ENCODE measurements at places on chromosomes 7 and 10.

DNA sequence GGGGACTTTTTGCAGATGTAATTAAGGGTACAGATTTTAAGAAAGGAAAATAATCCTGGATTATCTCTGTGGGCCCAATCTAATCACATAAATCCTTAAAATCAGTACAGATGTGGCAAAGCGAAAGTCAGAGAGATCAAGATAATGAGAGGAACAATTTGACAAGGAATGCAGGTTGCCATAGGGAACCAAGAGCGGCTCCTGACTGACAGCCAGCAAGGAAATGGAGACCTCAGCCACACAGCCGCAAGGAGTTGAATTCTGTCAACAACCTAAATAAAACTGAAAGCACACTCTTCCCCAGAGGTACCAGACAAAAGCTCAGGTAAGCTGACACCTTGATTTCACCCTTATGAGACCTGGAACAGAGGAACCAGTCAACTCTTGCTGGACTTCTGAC, 3.4 kb upstream of the PNPLA8 start:
- peak; percentile 9 for DNase-seq

DNA sequence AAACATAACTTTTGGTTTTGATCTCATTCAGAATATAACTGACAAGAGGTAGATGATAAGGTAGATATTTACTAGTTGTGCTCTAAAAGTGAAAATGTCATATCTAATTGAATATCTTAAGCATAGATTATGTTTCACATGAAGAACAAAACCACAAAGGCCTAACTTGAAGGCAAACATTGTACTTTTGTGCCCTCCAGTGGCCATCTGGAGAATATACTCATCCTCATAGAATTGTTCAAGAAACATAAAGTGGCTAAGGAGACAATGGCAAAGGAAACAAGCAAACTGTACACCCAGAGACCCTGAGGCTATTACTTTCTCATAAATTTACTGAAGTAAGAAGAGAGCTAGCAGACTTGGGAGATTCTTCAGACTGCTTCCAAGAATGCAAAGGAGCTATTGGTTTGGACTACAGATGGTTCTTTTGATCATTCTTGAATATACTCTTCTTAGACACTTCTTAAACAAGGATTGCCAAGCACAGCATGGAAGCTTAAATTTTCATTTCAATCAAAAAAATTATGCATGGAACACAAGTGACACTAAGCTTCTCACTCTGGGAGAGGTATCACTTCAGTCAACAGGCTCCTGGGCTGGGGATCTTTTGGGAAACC, 98.2 kb upstream of the DKK1 start:
- peak; percentile 14 for DNase-seq

DNA sequence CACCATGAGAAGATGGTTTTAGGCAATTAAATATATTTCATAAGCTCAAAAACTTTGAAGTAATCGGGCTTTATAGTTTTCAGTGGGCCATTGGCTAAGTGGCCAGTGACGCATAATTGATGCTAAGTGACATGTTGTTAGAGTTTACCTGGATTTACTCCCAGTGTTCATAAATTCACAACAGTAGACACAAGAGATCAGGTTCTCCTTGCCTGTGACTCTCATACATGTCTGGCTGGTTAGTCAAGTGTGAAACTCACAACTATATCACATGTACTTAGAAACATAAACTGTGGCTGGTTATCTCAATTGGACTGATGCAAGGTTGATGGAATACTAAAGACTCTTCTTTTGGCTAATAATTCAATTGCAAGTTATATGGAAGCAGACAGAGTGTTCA, 26.2 kb downstream of the ASB15 start:
- DNase-seq: no peak

- DNase-seq: no peak
Observed at GRCh38 chr7:101754424-101755159, 62.8 kb upstream of the CUX1 start.

DNA sequence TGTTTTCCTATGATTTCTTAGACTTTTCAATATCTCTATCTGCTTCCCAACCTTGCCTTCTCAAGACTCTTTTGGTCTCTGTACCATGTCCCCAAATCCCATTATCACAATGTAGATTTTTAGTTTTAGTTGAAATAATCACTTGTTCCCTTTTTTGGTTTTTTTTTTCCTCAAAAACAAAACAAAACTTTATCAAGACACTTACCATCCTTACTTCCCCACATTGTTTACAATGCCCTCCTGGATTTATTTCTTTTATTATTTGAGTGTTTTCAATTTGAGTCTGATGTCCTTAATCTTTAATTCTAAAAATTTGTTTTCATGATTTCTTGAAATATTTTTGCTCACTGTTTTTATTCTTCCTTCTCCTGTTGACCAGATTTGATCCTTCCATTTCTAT, 112.6 kb downstream of the CPED1 start:
- no peak for DNase-seq

DNA sequence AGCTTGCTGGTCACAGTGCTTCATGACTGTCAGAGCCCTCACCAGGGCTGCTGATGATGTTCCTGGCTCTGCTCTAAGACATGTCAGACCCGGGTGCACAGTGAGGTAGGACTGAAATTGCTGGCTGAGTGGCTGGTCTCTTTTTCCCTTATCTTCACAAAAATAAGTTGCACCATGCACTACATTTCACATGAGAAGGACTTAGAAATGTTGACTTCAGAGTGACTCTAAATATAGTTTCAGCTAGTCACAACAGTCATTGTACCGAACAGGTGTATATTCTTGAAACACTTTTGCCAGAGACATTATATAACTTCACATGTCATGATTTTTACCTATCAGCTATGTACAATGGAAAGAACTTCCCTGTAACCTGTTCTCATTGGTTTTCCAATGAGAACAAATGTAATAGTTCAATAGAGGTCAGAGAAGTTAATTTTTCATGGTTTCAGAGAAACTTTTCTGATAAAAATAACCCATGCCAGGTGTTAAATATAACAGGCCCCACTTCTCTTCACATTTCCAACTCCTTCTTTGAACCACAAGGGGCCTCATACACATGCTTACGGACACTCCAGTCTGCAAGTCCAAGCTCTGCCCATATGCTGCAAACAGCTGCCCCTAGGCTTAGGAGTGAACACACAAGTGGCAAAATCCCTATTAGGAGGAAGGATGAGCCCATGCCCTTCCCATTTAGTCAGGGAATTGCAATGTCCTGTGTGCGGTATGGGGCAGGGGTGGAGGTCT, 115.6 kb downstream of the CDK6 start:
- DNase-seq: no peak

DNA sequence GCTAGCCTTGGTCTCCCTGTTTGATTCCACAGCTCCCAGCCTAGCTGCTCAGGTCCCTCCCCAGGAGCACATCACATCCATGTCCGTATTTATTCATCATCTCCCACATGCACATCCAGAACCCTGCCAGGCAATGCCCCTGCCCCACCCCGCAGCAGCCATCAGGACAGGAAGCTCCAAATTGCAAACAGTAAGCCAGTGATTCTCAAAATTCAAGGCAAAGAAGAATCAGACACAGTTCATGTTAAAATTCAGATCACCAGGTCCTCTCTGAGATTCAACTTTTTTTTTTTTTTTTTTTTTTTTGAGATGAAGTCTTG, 17.7 kb downstream of the LRRC20 start:
- no peak for DNase-seq

DNA sequence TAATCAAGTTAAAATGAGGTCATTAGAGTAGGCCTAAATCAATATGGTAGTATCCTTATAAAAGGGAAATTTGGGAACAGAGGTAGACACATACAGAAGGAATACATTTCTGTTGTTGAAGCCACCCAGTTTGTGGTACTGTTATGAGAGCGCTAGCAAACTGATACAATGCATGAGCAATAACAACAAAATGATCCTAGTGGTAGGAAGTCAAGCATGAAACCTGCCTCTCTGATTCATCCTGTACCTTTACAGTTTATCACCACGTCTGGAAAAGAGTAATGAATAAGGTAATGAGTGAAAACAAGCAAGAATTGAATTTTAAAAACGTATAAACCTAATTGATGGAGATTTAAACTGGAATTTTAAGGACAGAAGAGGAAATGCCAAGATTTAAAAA, 217.2 kb downstream of the PCLO start:
- no peak for DNase-seq

- peak; percentile 18 for DNase-seq
Observed at GRCh38 chr7:1720326-1720725, 50.2 kb downstream of the ELFN1 start.

- no peak for DNase-seq
Observed at GRCh38 chr10:102581401-102581800, 62.9 kb upstream of the TRIM8 start.

DNA sequence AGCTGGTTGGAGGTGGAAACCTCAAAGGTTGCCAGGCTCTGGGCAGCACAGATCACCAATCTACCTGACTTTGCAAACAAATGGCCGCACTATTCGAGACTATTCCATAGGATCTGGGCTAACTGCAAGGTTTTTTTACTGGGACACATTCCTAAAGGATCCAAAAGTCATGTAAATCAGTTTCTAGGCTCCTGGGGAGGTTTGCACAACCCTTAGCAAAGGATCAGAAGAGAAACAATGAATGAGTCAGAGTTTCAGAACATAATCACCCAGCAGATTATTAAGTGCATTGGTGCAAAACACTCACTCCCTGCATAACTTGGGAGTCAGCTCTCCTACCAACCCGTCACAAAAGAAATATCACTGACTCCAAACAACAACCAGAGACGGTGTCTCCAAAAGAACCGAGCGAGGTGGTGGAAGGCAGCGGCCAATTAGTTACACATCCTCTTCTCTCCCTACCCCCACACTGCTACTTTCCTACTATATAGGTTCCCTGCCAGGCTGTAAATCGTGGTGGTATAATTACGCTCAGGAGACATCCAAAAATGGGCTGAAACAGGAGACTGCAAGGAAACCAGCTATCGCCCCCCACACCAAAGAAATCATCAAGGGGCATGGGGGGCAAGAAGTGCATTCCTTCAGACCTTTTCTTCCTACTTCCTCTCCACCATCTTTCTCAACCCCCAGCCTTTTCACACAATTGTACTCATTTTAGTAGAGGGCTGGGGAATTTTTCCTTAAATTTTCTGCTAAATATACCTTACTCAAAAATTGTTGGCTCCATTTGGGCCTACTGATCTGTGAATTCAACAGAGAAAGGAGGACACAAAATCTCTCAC, 3.2 kb downstream of the UBE2H start:
- peak; percentile 7 for DNase-seq

DNA sequence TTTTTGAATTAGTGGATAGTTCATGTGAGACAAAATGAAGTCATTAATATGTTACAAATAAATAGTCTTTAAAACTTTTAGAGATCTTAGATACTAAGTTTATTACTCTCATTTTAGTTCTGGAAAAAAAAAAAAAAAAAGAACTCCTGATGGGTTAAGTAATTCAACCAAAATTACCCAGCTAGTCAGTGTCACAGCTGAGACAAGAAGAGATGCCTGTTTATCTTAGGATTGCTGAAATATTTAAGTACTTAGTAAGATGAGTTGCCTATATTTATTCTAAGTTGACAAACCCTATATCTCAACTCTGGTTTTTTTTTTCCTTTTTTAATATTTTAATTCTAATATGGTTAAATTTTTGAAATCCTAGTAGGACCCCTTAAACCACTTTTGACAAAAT, 781.0 kb upstream of the LRRN3 start:
- no peak for DNase-seq

DNA sequence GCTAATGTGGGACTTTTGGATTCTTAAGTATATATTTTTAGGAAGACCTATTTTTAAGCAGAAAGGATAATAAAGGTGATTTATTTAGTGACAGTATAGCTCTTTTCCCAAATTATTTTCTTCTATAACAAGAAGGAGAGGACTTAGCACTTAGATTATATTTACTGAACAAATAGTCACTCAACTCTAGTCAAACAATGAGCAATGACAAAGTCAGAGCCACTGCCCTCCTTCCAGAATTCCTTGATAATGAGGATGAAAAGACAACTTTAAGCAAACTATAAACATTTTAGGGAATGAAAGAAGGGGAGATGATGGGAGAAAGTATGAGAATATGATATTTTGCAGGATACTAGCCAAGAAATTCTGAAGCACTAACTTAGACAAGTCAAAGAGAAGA, 293.5 kb upstream of the YAE1 start:
- no peak for DNase-seq

GRCh38 chr10:110629680-110630191, 14.4 kb upstream of the RBM20 start:
- peak; percentile 57 for DNase-seq

DNA sequence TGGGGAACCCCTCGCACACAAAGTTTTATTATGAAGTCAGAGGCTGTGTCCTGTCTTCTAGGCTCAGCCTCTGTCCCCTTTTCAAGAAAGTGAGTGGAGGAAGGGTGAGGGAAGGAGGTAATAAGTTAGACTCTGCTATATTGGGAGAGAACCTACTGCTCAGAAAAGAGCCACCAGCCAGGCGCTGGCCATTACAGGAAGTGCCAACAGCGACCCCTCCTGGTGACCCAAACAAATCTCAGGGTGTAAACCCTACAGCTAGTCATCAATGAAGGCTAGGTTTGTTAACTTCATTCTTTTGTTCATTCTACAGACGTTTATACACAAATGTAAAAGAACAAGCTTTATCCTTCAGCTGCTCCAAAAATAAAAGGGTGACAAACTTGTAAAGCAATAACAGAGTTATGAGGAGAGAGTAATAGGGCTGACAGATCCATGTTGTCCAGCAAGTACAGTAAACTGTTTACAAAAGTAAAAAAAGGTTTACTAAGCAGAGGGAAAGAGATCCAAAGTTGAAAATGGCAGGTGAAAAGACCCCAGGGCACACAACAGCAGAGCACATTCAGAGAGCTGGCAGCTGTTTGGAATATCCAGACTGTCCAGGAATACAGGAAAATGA, 82.7 kb downstream of the FAM204A start:
- no peak for DNase-seq

GRCh38 chr7:130084037-130084875, 13.9 kb downstream of the KLHDC10 start:
- DNase-seq: no peak

GRCh38 chr7:130345136-130345535, 520 bp downstream of the CPA5 start:
- DNase-seq: no peak

- no peak for DNase-seq
Observed at GRCh38 chr10:110918269-110918642, 724 bp downstream of the BBIP1 start.

DNA sequence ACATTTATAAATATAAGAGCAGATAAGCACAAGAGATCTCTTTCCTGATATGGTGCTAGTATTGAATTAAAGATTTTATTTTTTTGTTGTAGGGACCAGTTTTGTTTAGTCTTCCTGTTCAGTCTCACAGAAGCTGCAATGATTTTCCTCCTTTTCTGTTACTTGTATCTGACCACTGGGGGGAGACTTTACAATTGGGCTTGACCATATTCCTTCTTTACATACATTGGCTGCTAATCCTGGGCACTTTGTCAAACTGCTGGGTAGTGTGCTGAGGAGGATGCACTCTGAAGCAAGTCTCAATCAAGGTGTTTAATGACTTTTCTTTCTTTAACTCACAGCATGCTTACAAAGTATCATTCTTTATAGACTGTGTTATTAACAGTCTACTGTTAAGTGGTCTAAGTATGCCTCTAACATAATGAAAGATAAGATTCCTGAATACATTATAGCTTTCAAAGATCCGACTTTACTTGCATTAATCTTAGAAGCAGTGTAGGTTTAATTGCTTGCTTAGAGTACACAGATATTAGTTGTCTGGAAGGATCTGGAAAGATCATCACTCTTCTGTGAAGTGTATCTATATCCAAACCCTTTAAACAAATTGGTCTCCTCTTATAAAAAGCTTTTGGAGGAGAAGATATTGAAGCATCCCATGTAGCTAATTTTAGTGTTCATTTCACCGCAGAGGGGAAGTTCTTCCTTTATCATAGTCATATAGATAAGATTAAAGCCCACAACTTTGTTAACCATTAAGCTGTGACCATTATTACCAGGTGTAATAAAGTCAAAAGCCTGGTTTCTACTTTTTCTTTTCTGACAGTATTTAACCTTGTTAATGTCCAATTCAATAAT, 3.1 kb downstream of the PALS2 start:
- no peak for DNase-seq

Measured in NCI-H774 (cell line).